ENCODE measurements at places on chromosomes 11 and 22.

DNA sequence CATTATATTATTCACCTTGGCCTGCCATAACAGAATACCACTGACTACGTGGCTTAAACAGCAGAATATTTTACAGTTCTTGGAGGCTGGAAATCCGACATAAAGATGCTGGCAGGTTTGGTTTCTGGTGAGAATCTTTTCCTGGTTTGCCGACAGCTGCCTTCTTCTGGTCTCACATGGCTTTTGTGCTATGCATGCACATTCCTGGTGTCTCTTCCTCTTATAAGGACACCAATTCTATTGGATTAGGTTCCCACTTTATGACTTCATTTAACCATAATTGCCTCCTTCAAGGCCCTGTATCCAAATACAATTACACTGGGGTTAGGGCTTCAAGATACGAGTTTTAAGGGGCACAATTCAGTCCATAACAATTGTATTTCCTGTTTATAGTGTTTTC, 17.1 kb downstream of the RNF214 start:
- no peak for ATAC-seq

- no peak for ATAC-seq
Observed at GRCh38 chr11:8811571-8811970, 99.4 kb upstream of the AKIP1 start.

GRCh38 chr22:20402960-20403778, 9.2 kb downstream of the ZNF74 start:
- no peak for ATAC-seq

DNA sequence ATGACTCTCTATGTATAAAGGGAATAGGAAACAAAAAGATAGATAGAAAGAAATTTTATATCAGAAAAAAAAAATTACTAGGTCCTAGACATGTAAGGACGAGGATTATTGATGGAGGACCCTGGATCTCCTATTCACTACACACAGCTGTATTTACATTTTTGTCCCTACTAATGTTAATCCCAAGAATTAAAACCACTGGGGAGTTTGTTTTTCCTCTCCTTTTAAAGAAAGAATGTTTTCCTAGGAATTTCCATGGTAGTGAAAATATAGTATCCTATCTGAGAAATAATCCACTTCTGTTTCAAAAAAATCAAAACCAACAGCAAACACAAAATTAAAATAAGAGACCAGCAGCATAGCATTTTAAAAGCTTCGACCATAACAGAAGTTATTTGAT, 41.1 kb downstream of the PDGFD start:
- no peak for ATAC-seq

DNA sequence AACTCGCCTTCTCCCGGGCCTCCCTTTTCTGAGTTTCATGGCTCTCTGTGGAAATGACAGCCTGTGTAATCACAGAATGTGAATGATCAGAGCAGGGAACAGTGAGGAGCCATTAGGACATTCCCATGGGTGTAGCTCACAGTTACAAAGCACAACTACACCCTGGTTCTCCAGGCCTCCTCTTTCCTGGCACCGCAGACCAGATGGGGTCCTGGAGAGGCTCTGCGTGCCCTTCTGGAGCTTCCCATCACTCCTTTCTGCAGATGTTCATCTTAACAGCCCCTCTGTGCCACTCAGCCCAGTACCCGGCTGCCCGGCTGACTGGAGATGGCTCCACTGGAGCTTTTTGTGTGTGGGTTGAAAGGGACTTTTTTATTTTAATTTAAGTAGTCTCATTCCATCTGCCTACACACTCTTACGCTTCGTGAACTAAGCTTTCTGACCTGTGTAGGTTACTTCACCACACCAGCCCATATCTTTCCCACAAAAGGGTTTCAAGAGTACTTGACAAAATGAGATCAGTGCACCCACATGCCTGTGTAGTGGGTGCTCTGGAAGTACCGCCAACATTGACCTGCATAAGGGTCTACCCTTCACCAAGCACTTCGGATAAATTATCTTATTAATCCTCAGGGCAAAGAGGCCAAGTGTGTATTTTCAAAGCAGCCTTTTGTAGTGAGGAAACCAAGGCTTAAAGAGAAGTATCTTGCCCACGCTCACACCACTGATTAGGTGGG, 29.8 kb downstream of the SREBF2 start:
- peak; percentile 89 for ATAC-seq

DNA sequence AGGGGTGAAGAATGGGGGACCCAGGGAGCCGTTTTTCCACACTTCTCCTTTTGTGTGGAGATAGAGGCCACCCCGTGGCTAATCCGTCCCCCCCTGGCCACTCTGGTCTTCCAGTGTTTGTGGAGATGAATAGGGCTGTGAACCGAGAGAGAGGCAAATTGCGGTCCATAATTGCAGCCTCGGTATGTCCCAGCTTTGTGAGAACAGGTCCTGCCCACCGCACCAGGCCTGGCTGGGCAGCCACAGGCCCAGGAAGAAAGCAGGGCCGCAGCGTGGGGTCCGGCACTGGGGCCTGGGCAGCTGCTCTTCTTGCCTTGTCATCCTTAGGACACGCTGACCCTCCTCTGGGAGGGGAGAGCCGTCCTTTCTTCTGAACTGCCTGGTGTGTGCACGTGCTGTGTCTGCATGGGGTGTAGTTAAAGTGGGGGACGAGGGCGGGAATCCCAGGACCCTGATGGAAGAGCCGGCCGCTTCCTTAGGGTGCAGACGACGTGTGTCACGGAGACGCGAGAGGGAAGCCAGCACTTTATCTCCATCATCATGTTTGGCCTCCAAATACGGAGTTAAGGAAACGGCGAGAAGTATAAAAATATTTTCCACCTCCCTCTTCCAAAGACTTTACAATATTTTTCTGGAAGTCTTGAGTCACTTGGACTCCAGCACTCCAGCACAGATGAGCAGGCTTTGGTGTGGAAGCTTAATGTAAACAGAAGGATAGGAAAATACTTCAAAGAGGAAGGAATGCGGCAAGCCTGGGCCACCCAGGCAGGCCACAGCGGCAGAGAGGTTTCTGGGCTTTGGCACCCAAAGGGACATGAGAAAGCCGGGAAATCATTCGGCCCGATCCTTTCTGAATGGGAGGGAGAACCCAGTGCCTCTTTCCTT, 1248.4 kb downstream of the BRD1 start:
- ATAC-seq, result no peak

GRCh38 chr11:115496892-115497291, 7.3 kb downstream of the CADM1 start:
- no peak for ATAC-seq

- peak; percentile 48 for ATAC-seq
Observed at GRCh38 chr11:8593455-8593854, 573 bp downstream of the STK33 start.

DNA sequence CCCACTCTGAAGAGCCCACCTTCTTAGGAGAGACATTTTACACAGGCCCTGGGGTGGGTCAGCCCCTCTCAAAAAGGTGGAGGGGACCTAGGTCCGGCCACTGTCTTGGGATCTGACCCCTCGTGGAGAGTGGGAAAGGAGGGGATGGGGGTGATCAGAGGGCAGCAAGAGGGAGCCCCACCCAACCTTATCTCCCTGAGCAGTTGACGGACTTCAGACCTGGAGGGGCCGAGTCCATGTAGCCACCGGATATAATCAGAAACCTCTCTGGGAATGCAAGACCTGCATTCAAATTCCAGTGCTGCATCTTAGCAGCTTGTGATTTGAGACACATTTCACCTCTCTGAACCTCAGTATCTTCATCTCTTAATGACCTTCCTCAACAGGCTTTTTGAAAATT, 44.0 kb downstream of the TP53I11 start:
- ATAC-seq, result no peak

DNA sequence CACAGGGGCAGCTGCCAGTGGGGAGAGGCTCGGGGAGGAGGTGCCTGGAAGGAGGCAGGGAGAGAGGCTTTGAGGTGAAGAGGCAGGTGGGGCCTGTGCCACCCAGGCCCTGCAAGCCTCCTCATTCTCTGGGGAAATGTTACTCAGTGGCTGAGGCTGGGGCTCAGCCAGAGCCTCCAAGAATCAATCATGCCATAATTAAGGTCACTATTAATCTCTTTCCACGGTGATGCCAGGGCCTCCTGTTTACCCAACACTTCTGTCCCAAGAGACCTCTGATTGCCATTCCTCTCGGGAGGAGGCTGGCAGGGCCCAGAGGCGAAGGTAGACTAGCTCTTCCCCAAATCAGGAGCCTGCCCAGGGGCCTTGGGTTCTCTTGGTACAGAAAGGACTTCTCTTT, 38.4 kb downstream of the GDPD5 start:
- no peak for ATAC-seq

DNA sequence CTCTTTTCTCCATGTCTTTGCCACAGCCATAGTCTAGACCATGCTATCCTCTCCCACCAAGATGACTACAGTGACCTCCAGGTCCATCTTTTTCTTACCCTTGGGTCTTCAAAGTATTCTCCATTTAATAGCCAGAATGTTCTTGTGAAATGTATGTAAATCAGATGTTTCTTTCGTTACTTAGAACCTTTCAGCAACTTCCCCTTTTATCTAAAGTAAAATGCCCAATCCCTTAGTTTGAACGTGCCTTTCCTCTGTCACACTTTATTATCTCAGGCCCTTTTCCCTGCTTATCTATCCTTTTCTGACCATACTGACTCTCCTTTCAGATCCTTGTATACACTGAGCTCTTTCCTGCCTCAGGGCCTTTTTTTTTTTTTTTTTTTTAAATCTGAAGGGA, 17.9 kb downstream of the RBM4B start:
- ATAC-seq, result peak; percentile 53

DNA sequence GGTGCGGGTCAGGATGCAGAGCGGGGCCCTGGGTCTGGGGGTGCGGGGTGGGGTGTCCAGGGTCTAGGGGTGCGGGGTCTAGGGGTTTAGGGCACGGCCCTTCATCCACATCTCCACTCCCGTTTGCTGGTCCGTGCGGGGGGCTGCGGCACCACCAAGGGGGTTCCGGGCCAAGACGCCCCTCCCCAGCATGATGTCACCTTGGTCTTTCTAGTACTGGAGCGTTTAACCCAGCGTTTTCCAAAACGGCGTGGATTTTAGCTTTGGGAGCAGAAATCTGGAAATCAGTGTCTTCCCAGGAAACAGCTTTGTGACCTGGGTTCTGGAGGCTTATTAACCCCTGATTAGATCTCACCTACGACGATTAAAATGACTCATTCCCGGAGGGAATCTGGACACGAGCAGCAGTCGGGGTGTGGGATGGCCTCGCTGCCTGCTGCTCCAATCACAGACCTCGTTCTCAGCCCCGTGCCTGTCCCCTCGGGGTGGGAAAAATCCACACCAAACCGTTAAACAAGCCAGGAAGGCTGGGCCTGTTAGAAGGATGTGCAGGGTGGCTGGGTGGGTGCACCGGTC, 759 bp downstream of the AP2A2 start:
- no peak for ATAC-seq

DNA sequence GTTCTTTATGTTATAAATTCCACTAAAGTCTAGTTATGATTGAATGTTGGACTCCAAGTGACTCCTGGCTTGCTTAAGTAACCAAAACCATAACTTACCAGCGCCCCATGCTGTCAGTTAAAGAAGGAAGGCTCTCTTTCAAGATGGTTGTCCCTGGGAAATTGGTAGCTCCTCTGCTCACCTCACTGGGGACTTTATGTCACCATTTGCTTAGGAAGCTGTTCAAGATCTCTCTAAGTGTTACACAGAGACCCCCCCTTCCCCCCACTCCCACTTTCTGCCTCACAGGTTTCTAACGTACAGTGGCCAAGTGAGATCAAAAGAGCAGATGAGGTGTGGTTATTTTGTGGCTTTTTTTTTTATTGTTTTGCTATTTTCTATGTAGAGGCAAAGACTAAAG, 301.8 kb downstream of the AASDHPPT start:
- ATAC-seq, result no peak

DNA sequence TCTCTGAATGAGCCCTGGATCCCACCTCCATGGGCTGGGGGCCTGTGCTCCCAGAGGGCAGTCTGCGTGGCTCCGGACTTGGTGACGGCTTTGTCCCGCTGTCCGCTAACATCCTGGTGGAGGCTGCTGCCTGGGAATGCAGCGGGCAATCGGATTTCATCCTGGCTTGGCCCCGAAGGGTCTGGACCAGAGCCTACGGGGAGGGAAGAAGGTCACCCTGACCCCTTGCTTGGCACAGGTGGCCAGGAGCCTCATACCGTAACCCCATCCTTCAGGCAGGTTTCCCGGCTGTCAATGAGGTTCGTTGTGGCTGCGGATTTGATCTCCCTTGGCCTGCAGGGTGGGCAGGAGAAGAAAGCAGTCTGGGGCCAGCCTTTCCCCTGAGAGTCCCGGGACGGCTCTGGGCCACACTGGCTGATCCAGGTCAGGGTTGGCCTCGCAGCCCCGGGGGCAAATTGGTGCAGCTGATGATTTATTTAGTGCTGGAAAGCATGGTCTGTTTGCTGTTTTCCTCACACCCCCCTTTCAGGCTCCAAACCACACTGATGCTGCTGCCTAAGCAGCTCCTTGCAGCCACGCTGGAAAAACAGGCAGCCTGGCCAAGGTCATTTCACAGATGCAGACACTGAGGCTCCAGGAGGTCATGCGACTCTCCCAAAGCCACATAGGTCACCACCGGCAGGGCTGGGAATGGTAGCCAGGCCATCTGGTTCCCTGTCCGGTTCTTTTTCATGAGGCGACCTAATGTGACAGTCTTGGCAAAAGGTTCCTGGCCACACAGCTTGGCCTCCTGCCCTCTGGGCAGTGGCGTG, 15.0 kb downstream of the PRDM11 start:
- no peak for ATAC-seq

DNA sequence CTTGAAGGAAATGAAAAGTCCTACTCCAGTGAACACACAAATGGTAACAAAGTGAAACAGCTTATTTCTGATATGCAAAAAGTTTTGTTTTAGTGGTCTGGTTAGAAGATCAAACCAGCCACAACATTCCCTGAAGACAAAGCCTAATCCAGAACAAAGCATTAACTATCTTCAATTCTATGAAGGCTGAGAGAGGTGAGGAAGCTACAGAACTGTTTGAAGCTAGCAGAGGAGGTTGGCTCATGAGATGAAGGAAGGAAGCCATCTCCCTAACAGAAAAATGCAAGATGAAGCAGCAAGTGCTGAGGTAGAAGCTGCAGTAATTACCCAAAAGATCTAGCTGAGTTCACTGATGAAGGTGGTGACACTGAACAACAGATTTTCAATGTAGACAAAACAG, 168.4 kb downstream of the IGLL1 start:
- ATAC-seq, result no peak

- ATAC-seq, result no peak
Observed at GRCh38 chr11:131408025-131408640, 37.7 kb downstream of the NTM start.

- peak; percentile 40 for ATAC-seq
Observed at GRCh38 chr22:38871360-38872171, 450 bp downstream of the CBX6 start.
